A673 (cell line): ENCODE measurements at places on chromosomes 13 and 19. TPM values are rescaled to one million over a fixed set of nuclear protein-coding genes. Genes with fewer than 3 reads are reported as not detected.

Gene NLRP4
- 0.15 TPM in 1 of 2 replicates, not detected in the other for total RNA-seq

Gene ZNF558
- total RNA-seq, result 18.7 and 20.6 TPM in 2 replicates

DNA sequence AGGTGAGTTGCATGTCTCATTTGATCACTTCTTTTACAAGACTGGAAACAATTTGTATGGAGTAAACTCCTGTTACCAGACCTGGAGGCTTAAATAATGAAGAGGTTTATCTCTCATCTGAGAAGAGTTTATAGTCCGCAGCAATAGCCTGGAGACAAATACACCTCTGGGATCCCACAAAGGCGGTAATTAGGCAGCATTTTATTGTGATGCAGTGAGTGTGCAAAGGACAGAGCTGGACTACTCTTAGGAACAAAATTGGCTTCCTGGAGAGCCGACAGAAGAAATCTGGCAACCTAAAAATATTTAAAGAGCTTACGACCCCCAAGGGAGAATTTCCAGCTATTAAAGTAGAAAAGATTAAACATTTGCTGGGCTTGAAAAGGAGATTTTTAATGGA is 11.8 kb upstream of the KATNAL1 start:
- peak; percentile 83 for DNase-seq

DNA sequence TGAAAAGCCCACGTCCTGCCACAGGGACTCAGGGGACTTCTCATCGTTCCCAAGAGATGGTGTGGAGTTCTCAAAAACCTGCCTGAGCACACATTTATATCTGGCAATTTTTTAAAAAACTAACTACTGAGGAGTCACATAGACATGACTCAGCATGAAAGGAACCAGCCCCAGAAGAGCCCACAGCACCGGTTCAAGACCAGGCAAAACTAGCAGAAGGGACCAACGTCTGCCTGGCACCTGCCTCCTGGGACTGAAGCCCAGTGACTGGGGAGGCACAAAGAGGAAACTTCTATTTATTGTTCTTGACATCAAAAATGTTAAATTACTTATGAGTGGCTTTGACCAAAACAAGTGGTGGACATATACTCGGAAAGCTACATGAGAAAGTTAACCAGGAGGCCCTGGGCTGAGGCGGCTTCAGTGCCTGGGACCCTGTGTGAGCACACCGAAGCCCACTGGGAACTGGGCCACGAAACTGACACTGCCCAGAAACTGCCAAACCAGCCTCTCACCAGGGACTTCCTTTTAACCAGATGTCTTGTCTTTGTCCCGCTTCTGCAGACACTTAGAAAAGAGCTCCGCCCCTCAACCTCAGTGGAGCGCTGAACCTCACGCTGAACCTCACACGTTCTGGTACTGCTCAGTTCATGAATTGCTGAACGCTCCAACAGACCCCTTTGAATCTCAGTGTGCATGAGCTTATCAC is 25.7 kb downstream of the C13orf46 start:
- peak; percentile 49 for DNase-seq

Gene LRRC8E
- 0.77 and 0.79 TPM in 2 replicates for total RNA-seq

GRCh38 chr13:98542568-98543377 is 34.1 kb downstream of the STK24 start:
- peak; percentile 23 for DNase-seq

GRCh38 chr19:30091456-30091855 is 149.4 kb downstream of the URI1 start:
- no peak for DNase-seq

Gene FCER2
- not detected in 2 replicates for total RNA-seq

Gene MIA
- total RNA-seq, result 0.75 and 0.85 TPM in 2 replicates

DNA sequence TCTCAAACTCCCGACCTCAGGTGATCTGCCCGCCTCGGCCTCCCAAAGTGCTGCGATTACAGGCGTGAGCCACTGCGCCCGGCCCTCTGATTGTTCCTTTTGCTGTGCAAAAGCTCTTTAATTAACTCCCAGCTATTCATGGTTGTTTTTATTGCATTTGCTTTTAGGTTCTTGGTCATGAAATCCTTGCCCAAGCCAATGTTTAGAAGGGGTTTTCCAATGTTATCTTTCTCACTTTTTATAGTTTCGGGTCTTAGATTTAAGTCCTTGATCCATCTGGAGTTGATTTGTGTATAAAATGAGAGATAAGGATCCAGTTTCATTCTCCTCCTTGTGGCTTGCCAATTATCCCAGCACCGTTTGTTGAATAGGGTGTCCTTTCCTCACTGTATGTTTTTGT is 19.2 kb upstream of the GRTP1 start:
- no peak for DNase-seq

DNA sequence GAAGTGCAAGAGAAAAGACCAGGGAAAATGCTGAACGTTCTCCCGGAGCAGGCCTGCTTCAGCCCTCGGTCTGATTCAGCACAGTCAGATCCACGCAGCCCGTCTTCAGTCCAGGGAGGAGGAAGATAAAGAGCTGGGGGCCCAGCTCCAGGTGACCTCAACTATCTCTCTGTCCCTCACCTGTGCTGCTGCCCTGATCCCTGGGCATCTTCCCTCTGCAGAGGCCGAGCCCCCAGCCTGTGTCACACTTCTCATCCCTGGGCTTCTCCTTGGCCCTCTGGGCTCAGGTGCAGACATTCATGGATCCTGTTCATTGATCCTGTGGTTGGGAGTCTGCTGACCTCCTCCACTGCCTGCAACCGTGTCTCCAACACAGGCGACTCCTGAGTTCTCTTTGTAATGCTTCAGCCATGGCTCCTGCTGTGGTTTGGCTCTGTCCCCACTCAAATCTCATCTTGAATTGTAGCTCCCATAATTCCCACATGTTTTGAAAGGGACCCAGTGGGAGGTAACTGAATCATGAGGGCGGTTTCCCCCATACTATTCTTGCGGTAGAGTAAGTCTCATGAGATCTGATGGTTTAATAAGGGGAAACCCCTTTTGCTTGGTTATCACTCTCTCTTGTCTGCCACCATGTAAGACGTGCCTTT is 27.9 kb downstream of the COL4A2 start:
- DNase-seq, result peak; percentile 34
